ENCODE measurements at places on chromosomes 7 and 10.
A peak's percentile ranks its signal among the peaks of the same experiment; 100 is the strongest.

GRCh38 chr10:71388583-71389310 lies 8.0 kb upstream of the CDH23 start:
- DNase-seq, result no peak

- no peak for DNase-seq
Measured at GRCh38 chr7:155589001-155589980, 42.9 kb upstream of the CNPY1 start.

- no peak for DNase-seq
Measured at GRCh38 chr7:64907641-64908326, 4.7 kb downstream of the ZNF273 start.

GRCh38 chr7:45457591-45457990 lies 116.6 kb upstream of the ADCY1 start:
- DNase-seq, result peak; percentile 96

GRCh38 chr7:155645662-155646061 lies 1.2 kb downstream of the RBM33 start:
- no peak for DNase-seq

DNA sequence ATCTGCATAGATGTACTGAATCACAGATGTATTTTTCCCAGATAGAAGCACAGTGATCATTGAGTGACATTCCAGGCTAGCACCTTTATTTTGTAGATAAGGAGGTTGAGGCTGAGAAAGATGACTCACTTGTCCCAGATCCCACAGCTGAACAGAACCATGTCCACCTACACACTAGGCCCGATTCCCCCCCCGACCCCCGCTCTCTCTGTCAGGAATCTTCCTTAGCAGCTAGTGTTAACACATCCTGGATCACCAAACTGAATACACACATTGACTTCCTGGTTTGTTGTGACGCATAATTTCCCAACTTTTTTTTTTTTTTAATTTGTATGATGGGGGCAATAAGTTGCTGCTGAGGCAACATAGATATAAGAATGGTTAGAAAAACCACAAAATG lies 5.2 kb downstream of the SFMBT2 start:
- DNase-seq, result no peak

DNA sequence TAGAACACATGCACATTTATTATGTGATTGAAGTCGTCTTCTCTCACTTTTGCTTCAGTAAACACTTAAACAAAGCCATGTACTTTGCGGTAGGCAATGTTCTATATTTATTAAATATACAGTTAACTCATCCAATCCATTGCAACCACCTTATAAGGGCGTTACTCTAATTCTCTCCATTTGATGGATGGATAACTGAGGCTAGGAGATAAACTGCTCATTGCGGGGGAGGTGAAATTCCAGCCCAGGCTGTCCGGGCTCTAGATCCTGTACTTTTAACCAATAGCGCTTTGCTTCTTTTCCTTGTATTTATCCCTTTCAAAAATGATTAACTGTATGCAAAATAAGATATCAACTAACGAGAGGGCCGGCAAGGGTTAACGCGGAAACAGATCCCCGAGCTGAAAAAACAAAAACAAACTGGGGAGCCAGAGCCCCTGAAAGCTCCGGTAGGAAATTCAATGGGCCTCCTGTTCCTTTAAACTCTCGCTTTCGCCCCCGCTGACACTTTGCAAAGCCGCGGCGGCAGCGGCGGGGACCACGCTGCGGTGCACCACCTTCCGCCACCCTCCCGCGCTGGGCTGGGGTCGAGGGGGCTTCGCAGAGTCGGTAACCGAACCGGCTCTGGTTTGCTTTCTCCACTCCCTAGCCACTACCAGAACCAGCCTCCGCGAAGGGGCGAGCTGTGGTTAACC lies 1.0 kb upstream of the PLXDC2 start:
- DNase-seq, result no peak

- DNase-seq, result no peak
Measured at GRCh38 chr7:34131371-34131770, 226.0 kb downstream of the BMPER start.

- DNase-seq, result no peak
Measured at GRCh38 chr7:113922049-113922448, 3.2 kb upstream of the PPP1R3A start.

DNA sequence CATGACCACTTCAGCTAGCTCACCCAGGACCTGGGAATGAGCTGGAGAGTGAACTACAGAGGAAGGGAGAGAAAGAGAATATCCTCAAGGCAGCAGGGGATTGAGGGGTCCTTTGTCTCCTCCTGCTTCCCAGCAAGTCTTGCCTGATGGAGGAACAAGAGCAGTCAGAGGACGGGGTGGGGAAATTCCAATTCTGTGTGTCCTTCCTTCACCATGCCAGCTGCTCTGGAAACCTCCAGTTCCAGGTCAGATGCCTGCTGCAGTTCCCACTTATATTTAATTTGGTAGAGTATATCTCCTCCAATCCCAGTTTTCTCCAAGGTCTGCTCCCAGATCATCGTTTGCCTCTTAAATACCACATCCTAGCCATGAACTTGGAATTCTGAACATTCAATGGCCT lies 21.4 kb upstream of the LEP start:
- no peak for DNase-seq

DNA sequence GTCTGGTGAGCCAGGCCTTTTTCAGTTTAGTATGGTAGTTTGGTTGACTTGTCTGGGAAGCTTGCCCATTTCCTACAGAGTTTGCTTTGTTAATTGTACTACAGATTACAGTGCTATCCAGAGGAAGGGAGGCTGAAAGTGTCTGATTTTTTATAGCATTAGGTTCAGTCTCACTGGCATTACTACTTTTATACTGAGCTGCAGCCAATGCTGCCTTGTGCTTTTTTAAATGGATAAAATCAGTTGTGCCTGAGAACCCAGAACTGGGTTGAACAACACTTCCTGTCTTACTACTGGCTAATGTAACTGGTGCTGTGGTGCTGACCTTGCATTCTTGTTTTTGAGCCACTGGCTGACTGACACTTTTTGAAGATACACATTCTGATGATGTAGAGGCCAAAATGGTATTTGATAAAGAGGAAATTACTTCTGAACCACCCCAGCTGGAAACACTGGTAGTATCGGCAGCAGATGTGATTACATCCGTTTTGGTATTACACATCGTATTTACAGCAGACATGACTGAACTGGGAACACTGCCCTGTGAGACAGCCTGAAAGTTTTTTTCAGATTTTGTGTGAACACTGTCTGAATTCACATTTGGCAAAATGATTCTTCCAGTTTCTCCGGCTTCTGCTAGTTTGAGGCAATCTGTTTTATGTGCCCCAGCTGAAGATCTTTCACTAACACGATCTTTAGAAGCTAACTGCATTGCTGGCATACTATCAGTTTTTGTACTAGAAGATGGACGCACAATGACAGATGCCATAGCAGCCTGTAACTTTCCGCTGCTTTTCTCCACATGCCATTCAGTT lies 74.1 kb downstream of the NRBF2 start:
- DNase-seq, result peak; percentile 37

GRCh38 chr7:129824291-129825208 lies 128.2 kb downstream of the UBE2H start:
- DNase-seq, result peak; percentile 97

DNA sequence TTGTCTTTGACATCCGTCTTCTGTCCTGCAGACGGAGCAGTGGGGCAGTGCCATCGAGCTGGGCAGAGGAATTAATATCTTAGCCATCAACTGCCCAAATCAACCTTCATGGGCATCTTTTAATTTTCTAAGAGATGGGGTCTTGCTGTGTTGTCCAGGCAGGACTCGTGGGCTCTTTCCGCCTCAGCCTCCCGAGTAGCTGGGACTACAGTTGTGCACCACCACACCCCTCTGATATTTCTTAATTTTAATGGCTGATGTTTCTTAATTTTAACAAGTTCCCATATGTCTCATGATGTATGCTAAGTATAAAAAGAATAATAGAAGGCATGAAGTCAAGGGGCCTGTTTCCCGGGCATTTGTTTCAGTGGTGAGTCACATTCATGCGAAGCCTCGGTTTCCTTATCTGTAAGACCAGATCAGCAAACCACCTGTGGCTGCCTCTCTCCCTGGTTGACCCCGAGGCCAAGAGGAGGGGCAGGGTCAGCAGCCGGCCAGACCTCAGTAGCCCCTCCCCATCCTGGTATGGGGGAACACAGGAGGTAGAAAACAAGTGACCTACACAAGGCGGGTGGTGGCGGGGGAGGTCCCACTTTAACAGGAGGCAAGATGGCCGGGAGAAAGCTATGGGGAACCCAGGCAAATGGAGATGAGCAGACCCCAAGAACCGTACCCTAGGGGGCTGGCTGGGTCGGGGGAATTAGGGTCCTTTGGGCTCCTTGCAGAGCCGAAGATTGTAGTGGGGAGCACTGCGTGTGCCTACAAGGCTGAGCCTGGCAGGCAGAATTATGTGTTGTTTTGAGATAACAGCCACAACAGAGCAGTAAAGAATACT lies 85.5 kb downstream of the CUX1 start:
- DNase-seq, result no peak

GRCh38 chr10:15116225-15116624 lies 19.1 kb downstream of the RPP38 start:
- DNase-seq, result no peak
